A549 treated with GW870086 at 1 μM for 4 hours (cell line): ENCODE measurements at places on chromosomes 13 and 19. TPM values are rescaled to one million over a fixed set of nuclear protein-coding genes. Genes with fewer than 3 reads are reported as not detected.

Gene SLITRK6
- total RNA-seq, result 0.19 to 0.37 TPM (median 0.24 TPM) in 5 replicates

Gene ZNF85
- 0.19 to 0.24 TPM in 2 of 5 replicates, not detected in the others for total RNA-seq

Gene CGB5
- total RNA-seq, result 0.59 to 2.7 TPM (median 1.2 TPM) in 5 replicates

Gene CYP2S1
- total RNA-seq, result 17.6 to 24.9 TPM (median 21.5 TPM) in 5 replicates

Gene STOML3
- total RNA-seq, result not detected in 5 replicates

Gene PLEKHF1
- total RNA-seq, result 6.7 to 9.0 TPM (median 8.8 TPM) in 5 replicates

Gene RNF17
- total RNA-seq, result not detected in 5 replicates

Gene KCNC3
- 0.95 to 1.5 TPM (median 1.4 TPM) in 5 replicates for total RNA-seq

Gene ARHGAP35
- total RNA-seq, result 22.4 to 31.2 TPM (median 27.2 TPM) in 5 replicates

Gene DACH1
- not detected in 5 replicates for total RNA-seq

Gene SIGLEC12
- total RNA-seq, result not detected in 5 replicates

Gene KLF12
- 1.2 to 2.3 TPM (median 2.2 TPM) in 5 replicates for total RNA-seq

Gene MBD3L2
- not detected in 5 replicates for total RNA-seq

Gene ADGRE3
- not detected in 5 replicates for total RNA-seq

Gene TNNT1
- 115 to 148 TPM (median 130 TPM) in 5 replicates for total RNA-seq

Gene CEBPA
- total RNA-seq, result 6.5 to 11.0 TPM (median 10.2 TPM) in 5 replicates

Gene RAB3A
- total RNA-seq, result 0.55 to 1.1 TPM (median 0.61 TPM) in 5 replicates

Gene CCNA1
- 0.25 to 0.54 TPM (median 0.38 TPM) in 5 replicates for total RNA-seq

Gene ZNF497
- total RNA-seq, result 0.77 to 1.4 TPM (median 1.1 TPM) in 5 replicates

Gene TMED1
- 23.4 to 30.0 TPM (median 29.4 TPM) in 5 replicates for total RNA-seq

Gene IL17D
- total RNA-seq, result 1.00 to 1.6 TPM (median 1.5 TPM) in 5 replicates

Gene UBE2L5
- not detected in 5 replicates for total RNA-seq

Gene SNRPD2
- total RNA-seq, result 743 to 1,005 TPM (median 782 TPM) in 5 replicates

Gene OR4F17
- not detected in 5 replicates for total RNA-seq

Gene DPF1
- total RNA-seq, result 3.5 to 4.8 TPM (median 4.5 TPM) in 5 replicates

Gene CACNG7
- total RNA-seq, result 5.1 to 10.5 TPM (median 8.6 TPM) in 5 replicates

Gene CALR3
- total RNA-seq, result not detected in 5 replicates

Gene PEAK3
- total RNA-seq, result 0.05 TPM in 1 of 5 replicates, not detected in the others

Gene PNMA8A
- total RNA-seq, result 9.3 to 10.4 TPM (median 10.0 TPM) in 5 replicates

Gene MYO16
- 0.03 to 0.09 TPM (median 0.06 TPM) in 5 replicates for total RNA-seq

Gene GNA15
- 0.08 to 0.11 TPM in 2 of 5 replicates, not detected in the others for total RNA-seq

Gene PSG3
- 0.07 to 0.20 TPM (median 0.15 TPM) in 4 of 5 replicates, not detected in the other for total RNA-seq

Gene WASF3
- total RNA-seq, result 0.08 to 0.15 TPM (median 0.14 TPM) in 5 replicates

Gene ZNF525
- total RNA-seq, result 0.14 to 0.66 TPM (median 0.24 TPM) in 5 replicates

Gene TMEM255B
- total RNA-seq, result 0.57 to 0.88 TPM (median 0.77 TPM) in 5 replicates

Gene RUBCNL
- 0.07 to 0.31 TPM (median 0.28 TPM) in 5 replicates for total RNA-seq

Gene CYP4F2
- 0.08 to 0.49 TPM (median 0.30 TPM) in 4 of 5 replicates, not detected in the other for total RNA-seq

Gene IFT88
- total RNA-seq, result 7.1 to 10.6 TPM (median 9.7 TPM) in 5 replicates

Gene SHFL
- total RNA-seq, result 6.4 to 8.6 TPM (median 7.5 TPM) in 5 replicates

Gene SH2D3A
- total RNA-seq, result 17.4 to 19.4 TPM (median 18.3 TPM) in 5 replicates

Gene KLC3
- total RNA-seq, result 0.41 to 0.78 TPM (median 0.65 TPM) in 5 replicates

Gene KLK7
- not detected in 5 replicates for total RNA-seq

Gene FFAR2
- not detected in 5 replicates for total RNA-seq

Gene CBLC
- total RNA-seq, result not detected in 5 replicates

Gene ZNF177
- total RNA-seq, result 0.22 to 0.64 TPM (median 0.59 TPM) in 5 replicates

Gene C19orf81
- total RNA-seq, result 4.3 to 11.4 TPM (median 10.5 TPM) in 5 replicates

Gene CLEC17A
- total RNA-seq, result not detected in 5 replicates

Gene RFPL4AL1
- 0.23 to 0.49 TPM (median 0.38 TPM) in 3 of 5 replicates, not detected in the others for total RNA-seq

Gene LILRB1
- total RNA-seq, result not detected in 5 replicates
